ENCODE measurements at places on chromosomes 1 and 21. TPM values are rescaled to one million over a fixed set of nuclear protein-coding genes. Genes with fewer than 3 reads are reported as not detected.

KISS1 gene
- 0.14 TPM for total RNA-seq

S1PR1 gene
- total RNA-seq, result 394 TPM

SERTAD4 gene
- 1.1 TPM for total RNA-seq

CAP1 gene
- 574 TPM for total RNA-seq

HCRTR1 gene
- 4.6 TPM for total RNA-seq

RGS1 gene
- not detected for total RNA-seq

RHBDL2 gene
- total RNA-seq, result 0.28 TPM

ACTA1 gene
- total RNA-seq, result not detected

GRCh38 chr1:51898090-51898734, 19.7 kb upstream of the NRDC start:
- peak; percentile 55 for DNase-seq

GRCh38 chr1:236035681-236036101, 29.2 kb downstream of the NID1 start:
- no peak for DNase-seq

DNA sequence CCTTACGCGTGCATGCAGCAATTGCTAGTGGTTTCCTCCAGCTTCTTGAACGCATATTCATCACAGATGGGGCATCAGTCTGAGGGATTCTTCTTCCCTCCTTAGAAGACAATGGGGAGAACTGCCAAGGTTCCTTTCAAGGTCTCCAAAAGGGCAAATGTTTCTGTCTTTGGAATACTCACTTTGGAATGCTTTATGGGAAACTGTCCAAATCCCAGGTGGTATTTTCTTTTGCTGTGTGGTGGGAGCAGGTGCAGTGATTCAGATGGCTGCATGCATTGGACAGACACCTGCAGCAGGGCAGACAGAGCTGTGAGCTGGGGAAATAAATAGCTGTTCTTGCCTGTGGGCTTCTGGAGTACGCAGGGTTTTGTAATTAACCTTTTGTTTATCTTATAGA, 40.5 kb downstream of the URB2 start:
- DNase-seq, result no peak

DNA sequence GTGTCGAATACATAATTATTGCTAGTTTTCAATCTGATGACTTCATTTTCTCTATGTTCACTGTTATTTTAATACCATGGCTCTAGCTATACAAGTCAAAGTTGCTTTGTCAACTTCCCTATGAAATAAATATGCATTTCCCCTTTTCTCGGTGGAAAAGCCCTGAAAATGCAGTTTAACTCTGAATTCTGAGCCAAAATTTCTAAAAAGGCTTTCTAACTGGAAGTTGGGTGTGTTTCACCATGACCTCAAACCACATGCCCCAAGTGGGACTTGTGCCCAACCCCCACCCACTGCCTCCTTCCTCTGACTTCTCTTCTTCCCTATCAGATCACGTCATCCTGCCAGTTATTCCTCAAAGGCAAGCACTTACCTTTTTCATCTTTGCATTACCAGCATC, 8.9 kb downstream of the MKNK1 start:
- DNase-seq, result no peak

GRCh38 chr21:26833460-26833939, 11.7 kb downstream of the ADAMTS1 start:
- no peak for DNase-seq

DNA sequence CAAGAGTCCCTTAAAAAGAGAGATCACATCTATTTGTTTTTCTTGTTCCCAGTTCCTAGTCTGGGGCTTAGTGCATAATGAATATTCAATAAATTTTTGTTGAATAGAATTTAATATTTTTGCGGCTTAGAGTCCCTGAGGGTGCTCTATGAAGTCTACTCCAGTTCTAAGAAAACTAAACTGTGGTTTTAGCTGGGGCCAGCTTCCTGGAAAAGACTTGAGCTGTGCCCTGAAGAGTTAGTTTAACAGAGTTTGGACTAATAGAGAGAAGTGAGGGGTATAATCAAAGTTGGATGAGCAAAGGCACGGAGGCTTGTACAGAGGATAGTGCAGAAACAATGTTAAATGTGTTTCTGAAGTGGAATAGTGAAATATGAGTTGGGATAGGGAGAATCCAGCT, 168.9 kb downstream of the FASLG start:
- no peak for DNase-seq

DNA sequence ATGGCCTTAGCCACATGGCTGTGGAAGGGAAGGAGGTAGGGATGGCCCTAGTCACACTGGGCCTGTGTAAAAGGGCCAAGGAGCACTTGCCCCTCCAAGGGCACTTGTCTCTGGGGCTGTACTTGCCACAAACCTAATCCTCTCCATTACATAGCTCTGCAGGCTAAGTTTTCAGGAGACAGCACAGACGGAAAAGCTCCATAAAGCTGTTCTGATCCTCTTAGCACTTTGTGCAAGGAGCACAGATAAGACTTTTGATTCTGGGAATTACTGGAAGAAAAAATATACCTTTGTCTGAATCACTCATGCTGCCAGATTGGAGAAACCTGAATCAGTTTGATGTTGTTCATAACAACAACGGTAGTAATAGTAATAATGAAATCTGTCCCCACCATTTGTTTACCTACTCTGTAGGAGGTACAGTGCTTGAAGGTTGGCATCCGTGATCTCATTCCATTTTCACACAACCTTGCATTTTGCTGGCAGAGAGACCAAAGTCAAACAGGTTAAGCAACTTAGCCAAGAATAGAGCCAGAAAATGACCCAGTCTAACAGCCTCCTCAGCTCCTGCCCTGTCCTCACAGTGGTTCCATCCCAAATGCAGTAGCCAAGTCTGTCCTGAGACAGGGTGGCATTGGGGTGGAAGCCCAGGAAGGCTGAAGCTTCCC, 207.1 kb downstream of the ROR1 start:
- DNase-seq, result no peak

- DNase-seq, result no peak
Measured at GRCh38 chr21:42563686-42564085, 50.0 kb downstream of the SLC37A1 start.

GRCh38 chr21:38430401-38430984, 67.8 kb downstream of the ERG start:
- no peak for DNase-seq

GRCh38 chr1:89873770-89874169, 52.9 kb downstream of the LRRC8D start:
- peak; percentile 87 for DNase-seq

DNA sequence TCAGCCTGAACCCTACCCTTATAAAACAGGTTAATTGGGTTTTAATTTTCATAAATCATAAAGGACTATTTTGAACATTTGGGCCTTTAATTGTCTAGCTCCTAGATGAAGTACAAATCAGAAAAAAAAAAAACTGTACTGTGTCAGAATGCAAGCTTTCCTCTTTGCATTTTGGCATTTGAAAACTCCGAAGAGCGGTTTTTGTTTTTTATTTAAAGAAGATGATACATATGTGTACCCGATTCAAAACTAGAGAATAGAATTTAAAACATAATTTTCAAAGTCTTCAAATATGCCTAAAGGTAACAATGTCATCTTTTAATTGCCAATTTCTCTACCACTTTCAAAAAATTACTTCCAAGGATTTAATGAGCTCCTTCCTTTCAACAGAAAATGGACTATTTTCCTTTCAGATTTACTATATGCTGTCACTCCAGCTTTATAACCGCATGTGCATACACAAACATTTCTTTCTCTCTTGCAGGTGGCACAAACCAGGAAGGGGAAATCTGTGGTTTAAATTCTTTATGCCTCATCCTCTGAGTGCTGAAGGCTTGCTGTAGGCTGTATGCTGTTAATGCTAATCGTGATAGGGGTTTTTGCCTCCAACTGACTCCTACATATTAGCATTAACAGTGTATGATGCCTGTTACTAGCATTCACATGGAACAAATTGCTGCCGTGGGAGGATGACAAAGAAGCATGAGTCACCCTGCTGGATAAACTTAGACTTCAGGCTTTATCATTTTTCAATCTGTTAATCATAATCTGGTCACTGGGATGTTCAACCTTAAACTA, 33.7 kb downstream of the MRPL39 start:
- peak; percentile 80 for DNase-seq

GRCh38 chr1:156963621-156964020, 43.2 kb downstream of the LRRC71 start:
- no peak for DNase-seq

GRCh38 chr1:206882555-206882954, 14.7 kb upstream of the IL24 start:
- DNase-seq, result no peak

DNA sequence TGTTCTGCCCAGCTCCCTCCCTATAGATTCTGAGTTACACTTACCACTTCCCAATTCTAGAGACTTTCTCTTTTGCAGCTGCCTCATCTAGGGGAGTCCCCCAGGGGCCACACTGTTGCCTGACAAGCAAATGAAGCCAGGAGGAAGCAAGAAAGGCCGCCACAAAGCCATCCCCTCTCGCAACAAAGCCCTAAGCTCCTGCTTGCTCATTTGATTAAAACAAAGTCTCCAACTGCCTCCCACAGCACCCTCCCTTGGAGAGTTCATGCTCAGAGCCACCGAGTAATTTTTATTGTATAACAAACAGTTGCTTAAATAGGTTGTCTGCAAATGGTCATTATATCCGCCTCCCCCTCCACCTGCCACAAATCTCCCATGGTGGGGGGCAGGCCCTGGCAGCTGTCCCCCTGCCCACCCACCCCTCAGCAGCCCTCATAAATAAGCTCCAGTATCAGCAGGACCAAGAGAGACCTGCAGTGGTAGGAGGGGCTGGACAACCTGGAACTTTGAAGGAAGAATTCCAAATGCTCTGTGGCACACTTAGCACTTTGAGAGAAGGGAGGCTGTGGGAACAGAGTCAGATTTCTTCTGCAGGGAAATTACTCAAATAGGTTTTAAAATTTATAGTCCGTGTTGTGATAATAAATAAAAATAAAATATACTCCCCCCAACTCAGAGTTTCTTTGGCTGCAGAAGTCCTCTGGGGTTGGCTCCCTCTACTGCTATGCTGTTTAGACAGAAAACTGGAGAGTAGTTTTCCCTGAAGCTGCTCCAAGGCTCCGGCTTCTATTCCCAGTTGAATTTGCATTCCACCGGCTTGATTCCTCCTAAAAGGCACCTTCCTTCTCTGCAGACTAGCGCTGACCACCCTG, 237.5 kb downstream of the TTLL7 start:
- DNase-seq, result no peak

DNA sequence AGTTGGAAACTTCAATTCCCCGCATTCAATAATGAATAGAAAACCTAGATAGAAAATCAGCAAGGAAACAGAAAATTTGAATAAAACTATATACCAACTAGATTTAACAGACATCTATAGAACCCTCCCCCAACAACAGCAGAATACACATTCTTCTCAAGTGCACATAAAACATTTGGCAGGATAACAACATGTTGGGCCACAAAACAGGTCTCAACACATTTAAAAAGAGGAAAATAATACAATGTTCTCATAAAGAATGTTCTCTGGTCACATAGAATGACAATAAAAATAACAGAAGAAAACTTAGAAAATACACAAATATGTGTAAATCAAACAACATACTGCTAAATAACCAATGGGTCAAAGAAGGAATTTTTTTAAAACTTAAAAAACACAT, 24.9 kb downstream of the ITGB3BP start:
- no peak for DNase-seq

- no peak for DNase-seq
Measured at GRCh38 chr1:171780583-171781175, 781 bp upstream of the METTL13 start.

DNA sequence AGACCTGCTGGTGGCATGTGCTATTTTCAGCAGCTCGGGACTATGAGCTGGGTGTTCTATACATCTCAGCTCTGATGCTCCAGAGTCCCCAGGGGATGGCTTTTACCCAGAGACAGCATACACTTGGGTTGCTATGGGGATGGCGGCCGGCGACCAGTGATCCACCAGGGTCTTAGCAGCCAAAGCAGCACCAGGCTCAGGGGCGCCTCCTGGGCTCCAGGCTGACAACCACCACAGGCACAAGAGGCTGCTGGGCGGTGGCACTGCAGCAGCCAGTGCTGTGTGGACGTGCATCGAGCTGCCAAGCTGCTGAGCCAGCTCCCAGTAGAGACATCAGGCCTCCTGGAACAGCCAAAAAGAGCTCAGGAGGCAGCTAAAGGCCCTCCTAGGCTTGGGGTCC, 37.6 kb upstream of the CLSTN1 start:
- no peak for DNase-seq

GRCh38 chr1:119081700-119082099, 58.8 kb downstream of the WARS2 start:
- no peak for DNase-seq

DNA sequence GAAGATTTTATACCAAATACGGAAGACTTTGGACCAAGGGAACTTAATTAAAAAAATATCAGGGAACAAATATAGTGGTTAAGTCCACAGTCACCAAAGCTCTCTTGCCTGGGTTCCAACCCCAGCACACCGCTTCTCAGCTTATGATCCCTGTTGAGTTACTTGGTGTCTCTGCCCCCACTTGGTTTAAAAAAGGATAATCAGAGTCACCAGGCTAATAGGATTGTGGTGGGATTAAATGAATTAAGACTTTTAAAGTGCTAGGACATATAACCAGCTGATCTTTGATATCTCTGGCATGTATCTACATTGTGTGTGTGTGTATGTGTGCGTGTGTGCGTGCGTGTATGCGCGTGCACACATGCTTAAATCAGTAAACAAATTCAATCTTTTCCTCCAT, 474.7 kb upstream of the DAB1 start:
- no peak for DNase-seq

DNA sequence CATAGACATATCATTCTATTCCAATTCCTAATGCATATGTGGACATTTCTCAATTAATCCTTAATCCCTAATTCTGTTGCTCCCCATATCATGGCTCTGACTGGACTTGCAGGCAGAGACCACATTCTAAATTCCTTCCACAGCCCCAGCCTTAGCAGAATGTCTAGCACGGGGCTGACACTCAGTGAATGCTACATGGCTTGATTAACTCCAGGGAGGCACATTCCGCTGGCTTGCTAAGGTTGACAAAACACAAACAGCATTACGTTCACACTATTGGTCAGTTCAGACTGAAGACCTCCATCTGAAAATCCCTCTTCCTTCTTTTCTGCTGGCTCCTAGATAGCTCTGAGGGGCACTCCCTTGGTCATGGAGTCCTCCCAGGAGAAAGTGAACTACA, 119.4 kb downstream of the ASTN1 start:
- no peak for DNase-seq

- peak; percentile 32 for DNase-seq
Measured at GRCh38 chr1:167221126-167221737, 546 bp downstream of the POU2F1 start.

DNA sequence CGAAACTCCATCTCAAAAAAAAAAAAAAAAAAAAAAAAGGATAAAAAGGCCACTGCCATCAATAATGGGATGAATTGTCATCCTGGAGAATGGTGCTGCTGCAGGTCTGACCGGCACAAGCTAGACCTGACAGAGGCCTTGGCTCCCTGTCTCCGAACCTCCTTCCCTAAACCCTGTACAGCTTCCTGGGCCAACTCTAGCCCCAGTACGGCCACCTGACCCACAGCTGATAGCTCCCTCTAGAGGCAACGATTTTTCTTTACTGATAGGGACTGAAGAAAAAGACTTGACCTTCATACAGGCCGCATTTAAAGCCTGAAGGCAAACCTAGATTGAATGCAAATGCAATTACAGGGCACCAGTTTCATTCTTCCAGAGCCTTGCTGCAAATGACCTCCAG, 30.7 kb downstream of the NOL9 start:
- DNase-seq, result peak; percentile 72

All from dermis blood vessel endothelial cell (primary cell).